Glutamatergic neuron (in vitro differentiated cells): ENCODE measurements at places on chromosomes 3 and 15. TPM values are rescaled to one million over a fixed set of nuclear protein-coding genes. Genes with fewer than 3 reads are reported as not detected.

IL12A gene
- not detected for total RNA-seq

ROPN1B gene
- not detected for total RNA-seq

MYZAP gene
- total RNA-seq: not detected

- no peak for DNase-seq
Measured at GRCh38 chr3:153399636-153400035, 237.6 kb downstream of the RAP2B start.

SST gene
- total RNA-seq: 1,741 TPM

DNA sequence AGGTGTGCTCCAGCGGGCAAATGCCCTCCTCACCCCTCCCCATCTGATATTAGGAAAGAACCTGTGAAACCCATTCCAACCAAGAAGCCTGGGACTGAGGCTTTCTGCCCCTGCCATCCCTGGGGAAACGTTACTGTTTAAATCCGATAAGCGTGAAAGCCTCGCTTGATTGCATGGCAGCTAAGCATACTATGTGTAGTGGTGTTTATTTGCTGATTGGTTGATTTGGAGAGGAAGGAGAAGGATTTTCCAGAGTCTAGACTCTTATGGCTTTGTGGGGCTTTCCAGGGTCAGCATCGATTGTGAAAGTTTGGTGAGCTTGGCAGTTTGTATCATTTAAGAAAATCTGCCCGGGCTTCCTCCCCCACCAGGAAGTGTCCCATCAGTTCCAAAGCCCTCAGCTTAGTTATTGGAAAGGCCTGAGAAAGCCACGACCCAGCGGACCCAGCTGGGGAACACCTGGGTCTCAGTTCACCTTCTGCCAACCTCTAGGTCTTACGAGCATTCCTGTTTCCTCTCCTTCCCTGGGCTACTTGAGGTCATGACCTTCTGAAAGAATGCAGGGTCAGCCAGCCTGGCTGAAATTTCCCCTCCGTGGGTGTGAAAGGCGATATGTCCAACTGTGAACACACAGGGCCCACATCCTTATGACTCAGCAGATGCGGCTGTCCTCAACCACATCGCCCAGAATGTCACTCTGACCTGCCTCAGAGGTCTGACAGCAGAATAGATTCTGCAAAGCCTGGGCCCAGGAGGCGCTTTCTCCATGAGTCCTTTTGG is 62.8 kb upstream of the HERC1 start:
- DNase-seq: no peak

- no peak for DNase-seq
Measured at GRCh38 chr15:69881302-69881670, 216.4 kb downstream of the TLE3 start.

ALDH1A2 gene
- not detected for total RNA-seq

DNA sequence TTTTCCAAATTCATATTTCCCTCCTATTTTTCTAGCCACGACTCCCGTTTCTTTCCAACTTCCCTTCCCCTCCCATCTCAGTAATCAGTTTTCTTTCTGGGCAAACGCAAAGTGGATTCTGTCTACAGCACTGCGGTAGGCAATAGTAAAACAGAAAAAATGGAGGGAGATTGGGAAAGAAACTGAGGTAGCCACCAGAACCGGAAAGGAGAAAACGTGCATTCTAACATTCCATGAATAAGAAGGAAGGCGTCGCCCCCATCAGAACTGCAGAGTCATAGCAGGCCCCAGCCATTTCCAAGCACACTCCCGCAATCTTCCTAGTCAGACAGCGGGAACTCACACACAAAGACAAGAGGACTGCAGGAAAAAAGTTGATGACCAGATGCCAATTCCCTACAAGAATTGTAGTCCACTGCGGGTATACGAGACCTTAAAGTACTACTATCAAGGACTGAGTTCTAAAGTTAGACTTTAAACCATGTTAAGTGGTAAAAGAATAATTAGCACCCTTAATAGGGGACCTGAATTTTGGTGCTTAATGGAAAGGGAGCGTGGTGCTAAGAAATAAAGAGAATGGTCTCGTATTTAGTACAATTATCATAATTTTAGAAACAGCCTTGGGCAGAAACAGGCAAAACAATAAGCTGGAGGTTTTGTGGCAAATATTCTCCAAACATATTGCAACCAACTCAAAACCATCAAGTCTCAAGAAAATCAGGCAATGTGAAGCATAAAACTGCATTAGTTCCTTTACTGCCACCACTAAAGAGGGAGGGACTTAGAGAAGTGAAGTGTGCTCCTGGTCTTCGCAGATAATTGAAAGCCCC is 1.4 kb downstream of the PFN2 start:
- DNase-seq: peak; percentile 48

- no peak for DNase-seq
Measured at GRCh38 chr15:61248790-61249189, 19.7 kb upstream of the RORA start.

DNA sequence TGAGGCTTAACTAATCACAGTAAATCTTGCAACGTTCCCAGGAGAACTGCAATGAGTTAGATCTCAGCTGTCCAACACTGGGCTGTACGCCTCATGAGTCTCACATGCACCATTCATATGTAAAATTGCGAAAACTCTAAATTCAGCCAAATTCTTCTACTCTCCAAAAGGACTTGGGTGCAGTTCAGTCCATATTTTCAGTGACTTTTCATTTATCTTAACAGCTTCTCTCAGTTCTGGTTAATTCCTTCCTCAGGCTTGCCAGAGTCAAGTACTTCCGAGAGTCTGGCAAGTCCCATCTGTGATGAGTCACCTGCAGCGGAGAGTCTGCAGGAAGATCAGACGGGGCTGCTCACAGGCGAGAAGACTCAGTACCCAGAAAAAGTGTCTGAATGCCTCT is 11.5 kb downstream of the CCDC80 start:
- no peak for DNase-seq
